ENCODE measurements at places on chromosomes 11 and 22. TPM values are rescaled to one million over a fixed set of nuclear protein-coding genes. Genes with fewer than 3 reads are reported as not detected.

DNA sequence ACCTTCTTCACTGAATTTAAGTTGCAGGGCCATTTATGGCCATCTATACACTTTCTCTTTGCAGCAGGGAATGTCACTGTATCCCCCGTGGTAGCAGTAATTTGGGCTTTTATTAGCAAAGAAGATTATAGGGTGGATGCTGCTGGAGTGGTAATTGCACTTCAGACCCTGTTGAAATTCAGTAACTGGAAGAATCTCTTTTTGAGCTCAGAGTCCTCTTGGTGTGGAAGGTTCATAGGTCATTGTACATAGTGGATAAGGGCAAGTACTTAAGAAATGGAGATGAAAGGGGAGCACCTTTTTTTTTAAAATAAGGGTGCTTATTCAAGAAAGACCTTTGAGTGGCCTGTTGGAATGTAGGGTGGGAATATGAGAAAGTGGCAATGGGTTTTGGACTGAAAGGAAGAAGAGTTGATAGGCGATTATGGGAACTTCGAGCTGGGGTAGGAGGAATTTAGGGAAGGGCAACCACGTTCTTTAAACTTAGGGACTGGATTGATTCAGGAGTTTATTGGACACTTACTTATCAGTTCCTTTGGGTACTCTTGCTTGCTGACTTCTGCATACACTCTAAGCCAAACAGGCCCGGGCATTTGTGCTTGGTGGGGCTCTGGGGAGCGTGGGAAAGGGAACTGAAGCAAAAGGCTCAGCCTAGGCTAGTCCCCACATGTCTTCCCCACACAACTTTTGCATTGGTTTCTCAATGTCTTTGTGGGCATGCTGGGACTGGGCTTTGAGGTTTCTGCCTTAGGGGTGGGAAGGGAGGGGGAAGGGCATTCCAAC lies 26.5 kb downstream of the CTNND1 start:
- DNase-seq, result peak; percentile 32

- DNase-seq, result no peak
These were observed 116.7 kb downstream of the MN1 start for GRCh38 chr22:27684901-27685300.

The NCF4 gene
- not detected for polyA plus RNA-seq

The LIF gene
- 12.1 TPM for polyA plus RNA-seq

GRCh38 chr11:123482218-123482617 lies 52.1 kb downstream of the GRAMD1B start:
- DNase-seq, result no peak
